ENCODE measurements at places on chromosomes 13 and 19.

GRCh38 chr13:106530980-106531481 lies 4.4 kb downstream of the EFNB2 start:
- DNase-seq, result no peak

DNA sequence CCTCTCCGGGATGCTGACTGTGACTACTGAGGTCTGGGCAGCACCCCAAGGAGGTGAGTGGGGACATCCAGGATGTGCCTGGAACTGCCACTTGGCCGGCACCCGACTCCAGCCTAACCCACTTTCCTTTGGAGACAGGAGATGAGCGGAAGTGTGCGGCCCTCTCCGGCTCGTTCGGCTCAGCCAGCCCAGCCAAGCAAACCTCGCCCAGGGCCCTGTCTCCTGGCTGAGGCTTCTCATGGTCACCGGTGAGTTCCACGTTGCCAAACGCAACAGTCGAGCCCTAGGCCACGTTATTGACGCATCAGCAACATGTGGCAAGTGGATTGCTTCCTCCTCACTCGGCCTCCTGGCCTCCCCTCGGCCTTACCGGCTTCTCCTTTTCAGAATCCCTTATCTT lies 5.5 kb downstream of the SLC7A10 start:
- DNase-seq, result no peak

GRCh38 chr19:1467490-1468273 lies 11.3 kb downstream of the C19orf25 start:
- no peak for DNase-seq

DNA sequence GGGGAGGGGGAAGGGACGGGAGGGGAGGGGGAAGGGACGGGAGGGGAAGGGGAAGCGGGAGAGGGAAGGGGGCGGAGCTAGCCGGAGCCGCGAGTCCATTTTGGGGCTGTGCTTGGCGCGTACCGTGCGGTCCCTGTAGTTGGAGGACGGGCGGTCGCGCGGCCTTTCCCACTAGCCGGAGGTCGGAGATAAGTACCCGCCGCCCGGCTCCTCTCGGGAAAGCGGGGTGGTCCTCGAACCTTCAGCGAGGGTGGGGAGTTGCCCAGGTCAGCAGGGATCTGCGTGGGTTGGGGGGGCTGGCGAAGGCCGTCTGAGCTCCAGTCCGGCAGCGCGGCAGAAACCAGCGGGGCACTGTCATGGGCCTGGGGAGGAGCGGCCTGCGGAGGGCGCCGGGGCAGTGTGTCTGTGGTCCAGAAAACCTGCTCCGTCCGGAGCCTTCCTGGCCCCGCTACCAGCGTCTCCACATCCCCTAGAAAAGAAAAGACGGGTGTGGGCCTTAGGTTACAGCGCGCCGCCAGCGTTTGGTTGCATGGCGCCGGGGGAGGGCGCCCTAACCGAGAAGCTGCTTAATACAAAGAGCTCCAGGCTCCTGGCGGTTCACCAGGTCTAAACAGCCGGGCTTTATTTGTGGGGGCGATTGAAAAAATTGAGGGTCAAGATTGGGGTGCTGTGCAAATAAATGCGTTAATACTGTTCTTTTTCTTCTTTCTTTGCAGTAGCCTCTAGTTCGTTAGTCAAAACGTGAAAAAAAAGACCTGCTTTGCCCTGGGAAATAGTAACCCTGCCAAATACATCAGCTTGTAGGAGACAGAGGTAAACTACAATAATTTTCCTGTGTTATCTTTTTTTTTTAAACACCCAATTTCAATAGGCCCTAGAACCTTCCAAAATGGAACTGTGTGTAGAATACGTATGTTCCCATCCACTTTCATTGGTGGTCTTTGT lies at the start of gene TRIM13:
Gene TRIM13, plus strand, starts transcription at position 92 of the 945 bp plus-strand sequence. CDS start 14,899 bp downstream, outside the sequence.
- peak; percentile 87 for DNase-seq

DNA sequence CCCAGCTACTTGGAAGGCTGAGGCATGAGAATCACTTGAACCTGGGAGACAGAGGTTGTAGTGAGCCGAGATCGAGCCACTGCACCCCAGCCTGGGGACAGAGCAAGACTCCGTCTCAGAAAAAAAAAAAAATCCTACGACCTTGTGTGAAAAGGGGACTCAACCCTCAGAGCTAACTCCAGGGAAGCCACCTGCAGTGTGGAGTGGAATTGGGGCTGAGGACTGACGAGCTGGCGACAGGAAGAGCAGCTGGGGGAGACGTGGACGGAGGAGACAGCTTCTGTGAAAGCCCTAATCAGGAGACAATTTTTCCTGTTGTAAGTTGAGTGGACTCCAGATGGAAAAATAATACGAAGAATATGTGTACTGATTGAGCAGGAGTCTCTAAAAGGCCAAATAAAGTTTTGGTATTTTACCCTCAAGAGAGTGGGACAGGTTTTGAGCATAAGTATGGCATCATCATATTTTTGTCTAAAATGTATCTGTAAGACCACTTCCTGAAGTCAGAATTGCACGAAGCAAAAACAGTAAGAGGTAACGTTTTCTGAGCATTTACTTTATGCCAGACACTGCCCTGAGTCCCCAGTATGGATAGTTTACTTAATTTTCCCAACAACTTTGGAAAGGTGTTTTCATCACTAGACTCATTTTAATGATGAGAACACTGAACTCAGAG lies 12.0 kb upstream of the LAIR1 start:
- DNase-seq, result no peak

GRCh38 chr13:43057653-43058317 lies 34.4 kb downstream of the DNAJC15 start:
- DNase-seq, result no peak

GRCh38 chr13:84433024-84433423 lies 550.8 kb upstream of the SLITRK1 start:
- no peak for DNase-seq

- peak; percentile 33 for DNase-seq
Observed at GRCh38 chr13:51844862-51845573, at the start of gene TMEM272. TSS of gene TMEM272 (minus strand) at chr13:51845177. CDS start at chr13:51838530, 6,647 bp downstream.

DNA sequence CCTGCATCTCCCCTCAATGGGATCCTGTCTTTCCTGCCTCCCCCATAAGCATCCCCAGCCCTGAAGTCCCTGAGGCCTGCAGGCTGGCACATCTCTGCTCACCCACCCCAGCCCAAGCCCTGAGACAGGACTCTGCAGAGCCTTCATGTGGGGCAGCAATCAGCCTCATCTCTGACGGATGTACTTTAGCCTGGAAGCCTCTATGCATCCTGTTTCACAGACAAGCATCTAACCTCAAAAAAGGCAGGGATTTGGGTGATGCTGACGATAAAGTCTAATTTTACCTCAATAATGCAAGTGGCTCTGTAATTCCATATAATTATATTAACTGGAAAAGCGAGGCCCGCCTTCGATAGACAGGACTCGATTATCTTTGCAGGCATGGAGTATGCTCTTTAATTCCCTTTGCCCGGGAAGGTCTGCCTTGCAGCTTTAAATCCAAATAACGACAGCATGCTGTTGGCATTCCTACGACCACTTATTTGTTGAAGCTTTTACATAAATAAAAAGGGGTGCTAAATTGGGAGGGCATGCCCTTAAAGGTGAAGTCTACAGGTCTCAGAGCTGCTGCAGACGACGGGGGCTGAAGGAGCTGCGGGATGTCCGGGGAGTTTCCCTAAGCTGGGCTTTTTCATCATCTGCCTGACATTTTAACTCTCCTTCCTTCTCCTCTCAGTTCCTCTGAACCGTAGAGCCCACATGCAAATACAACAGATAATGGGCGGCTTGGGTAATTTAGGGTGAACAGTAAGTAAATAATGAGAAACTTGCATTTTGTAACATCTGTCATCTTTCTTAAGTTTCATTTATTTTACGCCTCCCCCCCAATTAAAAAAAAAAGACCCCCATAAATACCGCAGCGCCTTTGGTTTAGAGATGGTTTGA lies 211.5 kb downstream of the URI1 start:
- no peak for DNase-seq

DNA sequence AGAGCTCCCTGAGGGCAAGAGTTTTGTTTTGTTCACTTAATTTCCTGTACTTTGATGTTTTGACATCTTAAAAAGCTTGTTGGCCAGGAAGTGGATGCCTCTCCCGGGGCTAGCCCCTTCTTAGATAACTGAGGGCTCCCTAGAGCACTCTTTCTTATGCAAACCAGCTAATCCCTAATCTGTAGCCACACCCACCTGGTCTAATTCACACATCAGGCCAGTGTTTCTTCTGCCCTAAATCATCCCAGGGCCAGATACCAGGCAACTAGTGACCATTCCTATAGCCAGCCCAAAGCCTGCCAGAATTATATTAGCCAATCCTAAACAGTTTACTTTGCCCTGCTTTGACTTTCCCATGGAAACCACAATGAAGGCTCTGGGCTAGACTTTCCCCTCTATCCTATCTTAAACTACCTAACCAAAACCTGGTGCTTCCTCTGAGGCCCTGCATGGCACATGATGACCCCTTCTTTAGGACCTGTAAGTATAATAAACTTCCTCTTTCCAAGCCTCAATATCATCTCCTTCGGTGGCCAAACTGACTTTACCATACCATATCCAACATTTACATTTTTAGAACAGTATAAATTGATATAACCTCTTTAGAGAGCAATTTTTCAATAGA lies 24.8 kb downstream of the WBP4 start:
- DNase-seq, result no peak

DNA sequence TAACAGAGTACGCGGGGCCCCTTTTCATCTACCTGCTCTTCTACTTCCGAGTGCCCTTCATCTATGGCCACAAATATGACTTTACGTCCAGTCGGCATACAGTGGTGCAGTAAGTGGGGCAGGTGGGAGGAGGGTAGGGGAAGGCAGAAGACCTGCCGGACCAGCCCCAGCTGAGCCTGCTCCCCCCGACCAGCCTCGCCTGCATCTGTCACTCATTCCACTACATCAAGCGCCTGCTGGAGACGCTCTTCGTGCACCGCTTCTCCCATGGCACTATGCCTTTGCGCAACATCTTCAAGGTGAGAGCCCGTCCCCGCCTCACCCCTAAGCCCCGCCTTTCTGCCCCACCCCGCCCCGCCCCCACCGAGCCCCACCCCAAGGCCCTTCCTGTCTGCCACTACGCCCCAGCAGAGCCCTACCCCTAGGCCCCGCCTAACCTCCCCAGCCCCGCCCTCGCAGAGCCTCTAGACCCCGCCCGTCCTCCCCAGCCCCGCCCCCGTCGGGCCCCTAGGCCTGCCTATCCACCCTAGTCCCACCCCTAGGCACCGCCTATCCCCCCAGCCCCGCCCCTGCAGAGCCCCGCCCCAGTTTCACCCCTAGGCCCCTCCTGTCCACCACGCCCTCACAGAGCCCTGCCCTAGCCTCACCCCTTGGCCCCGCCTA lies 7.7 kb downstream of the NDUFB7 start:
- DNase-seq, result peak; percentile 13

DNA sequence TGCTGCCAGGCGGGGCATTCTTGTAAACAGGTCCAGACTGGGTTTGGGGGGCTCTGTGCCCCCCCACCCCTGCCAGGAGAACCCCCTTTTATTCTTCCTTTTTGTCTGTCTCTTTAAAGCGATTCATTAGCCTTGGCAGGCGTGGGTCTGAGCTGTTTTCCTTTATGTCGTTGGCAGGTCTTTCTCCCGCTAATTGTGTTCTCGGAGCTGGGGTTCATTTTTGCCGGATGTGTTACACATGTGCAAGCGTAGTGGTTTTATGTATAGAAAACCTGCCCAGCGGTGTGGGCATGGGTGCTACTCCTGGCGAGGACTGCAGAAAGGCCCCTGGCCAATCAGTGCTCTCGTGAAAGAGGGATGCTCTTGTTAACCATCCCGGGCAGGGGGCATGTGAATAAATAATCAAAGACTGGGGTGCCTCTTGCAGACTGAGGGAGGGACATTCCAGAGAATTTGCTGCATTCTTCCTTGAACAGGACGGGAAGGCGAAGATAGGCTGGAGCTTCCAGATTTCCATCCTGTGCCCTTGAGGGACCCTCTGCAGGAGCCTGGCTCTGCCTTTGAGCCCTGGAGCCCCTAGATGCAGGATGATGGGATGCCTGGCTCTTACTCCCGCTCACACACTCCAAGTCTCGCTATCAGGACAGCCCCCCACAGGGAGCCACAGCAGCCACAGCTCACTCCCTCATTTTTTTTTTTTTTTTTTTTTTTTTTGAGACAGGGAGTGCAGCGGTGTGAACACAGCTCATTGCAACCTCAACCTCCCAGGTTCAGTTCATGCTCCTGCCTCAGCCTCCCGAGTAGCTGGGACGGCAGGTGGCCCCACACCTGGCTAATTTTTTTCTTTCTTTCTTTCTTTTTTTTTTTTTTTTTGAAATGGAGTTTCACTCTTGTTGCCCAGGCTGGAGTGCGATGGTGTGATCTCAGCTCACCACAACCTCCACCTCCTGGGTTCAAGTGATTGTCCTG lies 14.1 kb downstream of the CARM1 start:
- DNase-seq, result no peak

GRCh38 chr13:19957320-19958154 lies 990 bp upstream of the ZMYM2 start:
- DNase-seq, result peak; percentile 87

DNA sequence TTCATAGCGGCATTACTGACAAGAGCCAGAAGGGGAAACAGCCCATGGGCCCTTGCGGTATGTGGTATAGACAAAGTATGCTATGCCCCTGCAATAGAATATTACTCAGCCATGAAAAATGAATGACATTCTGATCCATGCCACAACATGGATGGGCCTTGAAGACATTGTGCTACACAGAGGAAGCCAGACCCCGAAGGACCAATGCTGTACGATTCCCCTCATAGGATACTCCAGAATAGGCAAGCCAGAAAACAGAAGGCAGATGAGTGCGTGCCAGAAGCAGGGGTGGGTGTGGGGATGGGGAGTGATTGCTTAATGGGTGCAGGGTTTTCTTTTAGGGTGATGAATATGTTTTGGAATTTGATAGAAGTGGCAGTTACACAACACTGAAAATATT lies 342.0 kb downstream of the TEX29 start:
- no peak for DNase-seq

- DNase-seq, result no peak
Observed at GRCh38 chr19:14814982-14815652, 19.9 kb downstream of the OR7A5 start.

GRCh38 chr19:30812099-30812678 lies 440.0 kb downstream of the ZNF536 start:
- no peak for DNase-seq

DNA sequence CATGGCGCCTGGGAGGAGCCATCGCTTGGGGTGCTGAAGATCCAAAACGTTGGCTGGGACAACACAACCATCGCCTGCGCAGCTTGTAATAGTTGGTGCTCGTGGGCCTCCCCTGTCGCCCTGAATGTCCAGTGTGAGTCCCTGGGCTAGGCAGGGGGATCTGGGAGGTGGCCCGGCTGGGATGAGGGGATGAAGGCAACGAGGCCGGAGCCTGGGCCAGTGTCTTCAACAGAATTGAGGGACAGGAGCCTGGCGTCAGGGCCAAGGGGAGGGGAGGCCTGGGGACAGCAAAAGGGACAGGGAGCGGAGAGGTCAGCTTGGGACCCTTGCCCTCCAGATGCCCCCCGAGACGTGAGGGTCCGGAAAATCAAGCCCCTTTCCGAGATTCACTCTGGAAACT lies 6.7 kb upstream of the FFAR1 start:
- no peak for DNase-seq

DNA sequence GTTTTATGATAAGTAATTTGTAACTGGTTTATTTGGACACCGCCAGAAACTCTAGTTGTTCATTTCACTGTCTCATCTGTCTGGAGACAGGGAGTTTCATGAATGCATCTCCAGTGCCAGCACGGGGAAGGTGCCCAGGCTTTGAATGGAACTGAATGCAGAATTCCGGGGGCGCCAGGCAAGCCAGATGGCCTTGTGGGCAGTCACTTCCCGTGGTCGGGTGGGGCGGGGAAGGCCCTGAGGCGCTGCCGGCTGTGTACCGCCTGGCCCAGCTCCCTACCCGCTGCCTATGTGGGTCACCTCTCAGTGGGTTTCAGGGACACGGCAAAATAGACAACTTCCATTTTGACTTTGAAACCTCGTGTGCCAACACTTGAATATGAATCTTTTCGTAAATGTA lies 28.8 kb upstream of the MCF2L start:
- DNase-seq, result no peak

Measured in hematopoietic multipotent progenitor cell treated with erythropoietin and hydrocortisone succinate and interleukin-3 and kit ligand, for 17 days (in vitro differentiated cells).